ENCODE measurements at places on chromosomes 7 and 10.

GRCh38 chr10:132249824-132250375 lies 57.9 kb downstream of the STK32C start:
- no peak for DNase-seq

DNA sequence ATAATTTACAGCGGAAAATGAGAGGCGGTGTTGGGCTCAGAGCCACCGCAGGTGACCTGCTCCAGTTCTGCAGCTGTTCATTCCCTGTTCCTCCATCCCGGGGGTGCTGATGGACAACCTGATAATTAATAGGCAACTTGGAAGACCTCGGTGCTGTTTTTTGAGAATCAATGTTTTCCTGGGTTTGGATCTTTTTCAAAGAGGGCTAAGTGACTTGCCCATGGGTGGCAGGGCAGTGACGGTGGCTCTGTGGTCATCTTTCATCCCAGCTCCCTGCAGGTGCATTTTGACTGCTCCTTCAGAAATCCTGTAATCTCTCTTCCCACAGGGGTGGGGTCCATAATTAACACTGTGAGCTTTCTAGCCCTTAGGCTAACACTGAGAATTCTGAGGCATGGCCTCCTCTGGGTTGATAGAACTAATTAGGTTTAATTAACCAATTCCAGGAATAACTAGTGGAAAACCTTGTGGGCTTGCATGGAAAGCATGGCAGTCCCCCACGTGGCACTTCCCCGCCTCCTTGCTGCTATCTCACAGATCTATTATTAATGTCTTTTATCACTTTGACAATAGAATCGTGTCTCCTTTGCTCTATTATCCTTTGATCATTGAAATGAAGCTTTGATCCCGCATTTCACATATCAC lies 217.9 kb downstream of the GLRX3 start:
- no peak for DNase-seq

DNA sequence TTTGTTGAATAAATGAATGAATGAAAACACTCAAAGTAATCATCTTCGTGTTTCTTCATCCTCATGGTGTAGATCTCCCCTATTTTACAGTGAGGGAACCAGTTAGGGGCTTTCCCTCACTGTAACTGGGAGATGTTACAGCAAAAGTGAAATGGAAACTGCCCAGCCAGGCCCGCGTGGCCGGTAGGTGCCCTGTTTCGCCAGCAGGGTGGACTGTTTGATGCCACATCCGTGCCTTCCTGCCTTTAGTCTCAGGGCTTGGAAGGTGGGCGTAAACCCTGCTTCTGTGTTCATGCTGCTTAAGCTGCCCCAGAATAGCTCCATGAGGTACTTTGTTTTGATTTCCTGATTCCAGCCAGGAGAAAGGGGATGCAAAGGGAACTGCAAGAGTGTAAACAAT lies 268.8 kb downstream of the PLXNA4 start:
- no peak for DNase-seq

DNA sequence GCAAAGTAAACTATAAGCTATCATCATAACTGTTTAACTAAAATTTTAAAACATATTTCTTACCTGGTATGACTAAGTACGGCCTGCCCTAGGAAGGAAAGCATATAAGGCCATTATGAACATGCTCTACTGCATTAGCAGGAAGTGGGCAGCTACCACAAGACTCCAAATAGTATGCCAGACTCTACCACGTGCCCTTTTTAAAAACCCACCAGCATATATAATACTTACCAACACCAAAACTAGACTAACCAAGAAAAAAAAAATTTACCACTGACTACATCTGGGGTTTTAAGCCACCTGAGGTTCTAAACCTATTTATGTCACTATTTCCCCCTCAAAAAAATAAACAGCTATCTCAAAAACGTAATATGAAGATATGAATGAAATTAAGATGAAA lies 30.1 kb downstream of the NUDCD3 start:
- DNase-seq, result peak; percentile 83

DNA sequence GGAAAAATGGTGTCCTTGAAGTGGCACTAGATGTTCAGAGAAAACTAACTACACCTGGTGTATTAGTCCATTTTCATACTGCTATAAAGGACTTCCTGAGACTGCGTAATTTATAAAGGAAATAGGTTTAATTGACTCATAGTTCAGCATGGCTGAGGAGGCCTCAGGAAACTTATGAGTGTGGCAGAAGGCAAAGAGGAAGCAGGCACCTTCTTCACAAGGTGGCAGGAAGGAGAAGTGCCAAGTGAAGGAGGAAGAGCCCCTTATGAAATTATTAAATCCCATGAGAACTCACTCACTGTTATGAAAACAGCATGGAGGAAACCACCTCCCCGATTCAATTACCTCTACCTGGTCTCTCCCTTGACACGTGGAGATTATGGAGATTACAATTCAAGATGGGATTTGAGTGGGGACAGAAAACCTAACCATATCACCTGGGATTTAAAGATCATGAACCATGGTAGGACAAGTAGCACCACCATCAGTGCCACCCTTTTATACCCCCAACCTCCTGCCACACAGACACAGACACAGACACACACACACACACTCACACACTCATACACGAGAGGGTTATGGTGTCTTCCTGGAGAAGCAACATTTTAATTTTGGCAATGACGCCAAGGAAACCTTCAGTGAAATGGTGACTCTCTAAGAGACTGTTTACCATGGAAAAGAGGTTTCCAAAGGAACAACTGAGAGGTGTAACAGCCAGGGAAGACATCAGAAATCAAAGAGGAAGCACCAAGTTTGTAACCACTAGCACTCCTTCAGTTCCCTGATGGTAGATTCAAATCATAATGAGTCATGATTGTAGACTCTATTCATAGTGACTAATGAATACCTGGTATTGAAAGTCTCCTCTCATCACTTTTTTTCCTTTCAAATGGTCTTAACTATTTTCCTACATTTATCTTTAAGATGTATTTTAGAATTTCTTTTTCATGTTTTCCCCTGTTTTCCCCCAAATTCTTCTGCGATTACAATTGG lies 41.8 kb upstream of the WNT16 start:
- DNase-seq, result no peak

DNA sequence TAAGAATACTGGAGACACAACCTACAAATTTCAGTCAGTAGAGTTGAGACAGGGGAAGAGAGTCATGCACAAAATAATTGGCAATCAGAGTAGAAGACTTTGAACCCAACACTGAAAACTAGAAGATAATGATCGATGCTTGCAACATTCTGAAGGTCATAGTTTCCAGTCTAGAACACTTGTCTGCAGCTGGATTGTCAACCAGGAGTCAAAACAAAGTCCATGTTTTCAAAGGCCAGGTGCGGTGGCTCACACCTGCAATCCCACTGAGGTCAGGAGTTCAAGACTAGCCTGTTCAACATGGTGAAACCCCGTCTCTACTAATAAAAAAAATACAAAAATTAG lies 26.8 kb upstream of the SMURF1 start:
- no peak for DNase-seq

DNA sequence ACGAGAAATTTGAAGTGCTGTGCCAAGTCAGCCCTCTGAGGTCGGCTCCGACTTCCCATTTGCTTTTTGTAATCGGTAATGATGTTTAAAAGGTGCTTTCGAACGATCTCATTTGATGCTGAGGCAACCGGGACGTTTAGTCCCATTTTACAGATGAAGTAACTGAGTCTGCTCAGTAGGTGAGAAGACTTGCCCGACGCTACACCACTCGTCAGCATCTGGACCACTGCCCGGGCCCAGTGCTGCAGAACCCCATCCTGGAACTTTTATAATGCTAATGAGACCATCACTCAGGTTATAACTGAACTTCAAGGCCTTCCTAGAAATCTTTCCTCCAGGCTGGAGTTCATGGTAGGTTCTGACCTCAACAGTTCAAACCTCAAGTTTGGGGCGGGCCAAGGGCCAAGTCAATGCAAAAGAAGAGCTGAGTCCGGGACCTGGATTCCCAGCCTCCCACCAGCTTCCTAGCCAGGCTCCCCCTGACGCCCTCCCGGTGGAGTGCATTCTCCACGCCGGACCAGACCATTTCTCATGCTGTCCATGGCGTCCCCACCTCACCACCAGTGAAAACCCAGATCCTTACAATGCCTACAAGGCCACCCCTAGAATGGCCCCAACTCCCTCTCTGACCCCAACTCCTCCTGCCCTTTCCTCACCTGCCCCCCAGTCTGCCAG lies 699 bp upstream of the PDLIM1 start:
- no peak for DNase-seq

GRCh38 chr10:111079781-111080180 lies 3.0 kb downstream of the ADRA2A start:
- no peak for DNase-seq

DNA sequence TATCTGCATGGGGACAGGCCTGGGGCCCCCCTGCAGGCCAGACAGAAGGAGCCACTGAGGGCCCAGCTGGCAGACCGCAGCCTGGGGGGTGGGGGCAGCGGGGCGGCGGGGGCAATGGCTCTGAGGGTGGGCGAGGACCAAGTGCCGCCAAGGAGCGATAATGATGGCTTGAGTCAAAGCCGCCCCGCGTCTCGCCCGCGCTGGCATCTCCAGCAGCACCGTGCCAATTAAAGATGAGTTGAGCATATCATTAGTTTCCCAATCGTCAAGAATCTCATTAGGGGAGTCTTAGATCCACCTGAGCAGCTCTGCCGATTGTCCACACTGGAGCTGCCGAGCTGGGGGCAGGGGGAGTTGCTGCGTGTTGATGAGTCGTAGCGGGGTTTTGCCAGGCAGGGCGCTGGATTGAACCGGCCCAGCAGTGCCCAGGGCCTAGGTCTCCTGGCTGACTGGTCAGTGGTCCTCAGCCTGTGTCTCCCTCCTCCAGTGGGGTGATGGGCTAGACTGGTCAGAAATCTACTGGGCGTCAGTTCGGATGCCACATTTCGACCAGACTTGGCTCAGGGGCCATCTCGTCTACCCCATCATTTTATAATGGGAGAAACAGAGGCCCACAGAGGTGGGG lies 41.0 kb upstream of the PSMG3 start:
- DNase-seq, result no peak
